Keratinocyte (primary cell): ENCODE measurements at places on chromosomes 16 and 17. TPM values are rescaled to one million over a fixed set of nuclear protein-coding genes. Genes with fewer than 3 reads are reported as not detected.

- H3K36me3 ChIP-seq: no peaks in the 10 kb centered on the region
- H3K4me1 ChIP-seq: peaks cover 7% of the 10 kb centered on the region
- H3K27ac ChIP-seq: no peak overlapping the region
- no peaks in the 10 kb centered on the region for H3K27me3 ChIP-seq
- no peak overlapping the region for H3K4me3 ChIP-seq
These were observed 206.1 kb downstream of the CDH13 start for GRCh38 chr16:82832821-82833220.

DNA sequence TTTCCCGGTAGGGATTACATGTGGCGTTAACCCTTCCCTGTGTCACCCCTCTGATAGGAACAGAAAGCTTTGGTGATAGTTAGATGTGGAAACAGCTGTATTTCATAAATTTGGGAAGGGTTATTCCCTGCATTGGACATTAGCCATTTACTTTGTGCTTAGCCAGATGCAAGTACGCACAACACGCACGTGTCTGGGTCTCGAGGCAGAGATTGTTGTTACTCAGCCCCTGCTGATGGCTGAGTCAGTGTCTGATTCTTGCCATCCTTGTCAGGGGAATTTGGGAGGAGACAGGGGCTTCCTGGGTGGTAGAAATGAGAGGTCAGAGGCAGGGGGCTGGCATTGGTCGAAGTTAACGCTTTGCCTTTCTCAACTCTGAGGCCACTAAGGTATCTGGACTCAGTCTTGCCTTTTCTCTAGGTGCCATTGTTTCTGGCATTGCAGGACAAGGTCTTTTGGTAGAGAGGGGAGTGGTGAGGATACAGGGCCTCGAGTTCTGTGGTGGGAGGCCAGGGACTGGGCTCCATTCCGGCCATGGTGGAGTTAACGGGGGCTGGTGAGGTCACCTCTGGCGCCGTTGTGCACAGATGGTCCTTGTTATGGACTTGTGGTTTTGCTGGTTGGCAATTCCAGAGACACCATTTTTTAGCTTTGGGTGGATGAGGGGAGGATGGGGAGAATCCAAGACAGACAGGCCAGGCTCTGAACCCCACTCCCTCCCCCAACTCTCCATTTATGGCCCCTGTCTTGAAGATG lies 8.2 kb downstream of the MMP2 start:
- H3K4me1 ChIP-seq: peaks cover 4% of the 10 kb centered on the region
- DNase-seq: no peak
- no peak overlapping the region for H3K4me3 ChIP-seq
- H3K27ac ChIP-seq: no peak overlapping the region

- H3K27me3 ChIP-seq: no peaks in the 10 kb centered on the region
- peaks cover 21% of the 10 kb centered on the region for H3K36me3 ChIP-seq
- H3K27ac ChIP-seq: no peak overlapping the region
- no peak overlapping the region for H3K4me3 ChIP-seq
- DNase-seq: no peak
These were observed 6.2 kb downstream of the PRSS53 start for GRCh38 chr16:31082368-31083045.

DNA sequence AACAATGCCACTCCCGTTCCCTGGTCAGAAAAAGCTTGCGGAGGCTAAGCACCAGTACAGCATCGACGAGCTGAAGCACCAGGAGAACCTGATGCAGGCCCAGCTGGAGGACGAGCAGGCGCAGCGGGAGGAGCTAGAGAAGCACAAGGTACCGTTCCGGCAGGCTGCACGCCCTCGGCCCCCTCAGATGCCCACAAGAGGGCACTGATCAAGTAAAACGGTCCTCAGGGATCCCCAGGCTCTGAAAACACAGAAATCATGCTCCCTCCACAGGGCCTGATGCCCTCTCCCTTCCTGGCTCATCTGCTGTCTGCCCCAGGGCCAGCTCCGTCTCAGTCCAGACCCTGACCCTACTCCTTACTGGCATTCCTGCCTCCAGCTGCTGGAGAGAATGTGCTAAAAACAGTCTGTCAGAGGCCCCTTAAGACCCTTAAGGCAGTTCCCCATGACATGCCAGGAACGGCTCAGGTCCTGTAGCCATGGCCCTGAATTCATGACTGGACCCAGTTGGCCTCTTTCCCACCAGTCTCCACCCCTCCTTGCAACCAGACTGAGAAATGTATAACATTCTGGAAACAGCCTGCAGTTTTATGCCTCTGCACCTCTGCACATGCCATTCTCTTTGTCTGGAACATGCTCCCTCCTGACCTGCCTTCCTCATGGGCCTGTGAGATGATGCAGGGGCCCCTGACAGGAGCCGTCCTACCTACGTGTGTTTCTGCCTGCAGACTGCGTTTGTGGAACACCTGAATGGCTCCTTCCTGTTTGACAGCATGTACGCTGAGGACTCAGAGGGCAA lies 21.8 kb downstream of the DRC3 start:
- H3K4me1 ChIP-seq: peaks cover 26% of the 10 kb centered on the region
- no peaks in the 10 kb centered on the region for H3K36me3 ChIP-seq
- no peak overlapping the region for H3K27ac ChIP-seq
- DNase-seq: no peak

Gene SSTR5
- not detected in 3 replicates for polyA plus RNA-seq
